Tibial nerve (tissue), 4 donors: ENCODE measurements at places on chromosomes 7 and 10. TPM values are rescaled to one million over a fixed set of nuclear protein-coding genes. Genes with fewer than 3 reads are reported as not detected.

DNA sequence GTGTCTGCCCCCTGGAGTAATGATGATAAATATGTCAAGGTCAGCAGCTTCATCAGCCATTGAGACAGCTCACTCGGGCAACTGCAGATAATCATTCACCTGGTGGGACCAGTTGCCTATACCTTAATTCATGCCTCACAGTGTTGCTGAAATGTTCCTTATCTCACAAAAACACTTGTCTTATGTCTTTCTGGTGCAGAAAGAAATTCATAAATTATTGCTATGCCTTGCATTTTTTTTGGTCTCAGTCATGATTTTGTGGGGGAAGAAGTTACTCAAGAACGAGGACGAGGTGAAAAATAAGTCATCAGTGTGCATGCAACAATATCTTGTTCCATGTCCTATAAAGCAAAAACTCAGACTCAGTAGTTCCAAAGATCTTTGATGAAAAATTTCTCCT, 16.0 kb downstream of the TRIL start:
- no peak for DNase-seq
- H3K27me3 ChIP-seq, result no peaks in the 10 kb centered on the region
- no peaks in the 10 kb centered on the region for H3K36me3 ChIP-seq
- no peaks in the 10 kb centered on the region for H3K4me1 ChIP-seq

The IDI2 gene
- total RNA-seq, result 0.30 TPM

- H3K4me1 ChIP-seq, result no peaks in the 10 kb centered on the region
- no peaks in the 10 kb centered on the region for H3K36me3 ChIP-seq
- no peak for DNase-seq
- no peak overlapping the region for H3K4me3 ChIP-seq
- H3K27me3 ChIP-seq, result no peaks in the 10 kb centered on the region
Observed at GRCh38 chr10:116296291-116296721, 23.3 kb upstream of the GFRA1 start.

GRCh38 chr7:13800694-13801448, 188.6 kb downstream of the ETV1 start:
- H3K36me3 ChIP-seq, result no peaks in the 10 kb centered on the region
- H3K4me3 ChIP-seq, result no peak overlapping the region
- no peaks in the 10 kb centered on the region for H3K27me3 ChIP-seq
- H3K4me1 ChIP-seq, result no peaks in the 10 kb centered on the region
- DNase-seq, result no peak

The TCF7L2 gene
- total RNA-seq, result 38.9 TPM

The HMX3 gene
- not detected for total RNA-seq

GRCh38 chr10:15335508-15335907, 35.6 kb downstream of the FAM171A1 start:
- H3K27ac ChIP-seq, result no peak overlapping the region
- H3K27me3 ChIP-seq, result no peaks in the 10 kb centered on the region
- no peak overlapping the region for H3K4me3 ChIP-seq

DNA sequence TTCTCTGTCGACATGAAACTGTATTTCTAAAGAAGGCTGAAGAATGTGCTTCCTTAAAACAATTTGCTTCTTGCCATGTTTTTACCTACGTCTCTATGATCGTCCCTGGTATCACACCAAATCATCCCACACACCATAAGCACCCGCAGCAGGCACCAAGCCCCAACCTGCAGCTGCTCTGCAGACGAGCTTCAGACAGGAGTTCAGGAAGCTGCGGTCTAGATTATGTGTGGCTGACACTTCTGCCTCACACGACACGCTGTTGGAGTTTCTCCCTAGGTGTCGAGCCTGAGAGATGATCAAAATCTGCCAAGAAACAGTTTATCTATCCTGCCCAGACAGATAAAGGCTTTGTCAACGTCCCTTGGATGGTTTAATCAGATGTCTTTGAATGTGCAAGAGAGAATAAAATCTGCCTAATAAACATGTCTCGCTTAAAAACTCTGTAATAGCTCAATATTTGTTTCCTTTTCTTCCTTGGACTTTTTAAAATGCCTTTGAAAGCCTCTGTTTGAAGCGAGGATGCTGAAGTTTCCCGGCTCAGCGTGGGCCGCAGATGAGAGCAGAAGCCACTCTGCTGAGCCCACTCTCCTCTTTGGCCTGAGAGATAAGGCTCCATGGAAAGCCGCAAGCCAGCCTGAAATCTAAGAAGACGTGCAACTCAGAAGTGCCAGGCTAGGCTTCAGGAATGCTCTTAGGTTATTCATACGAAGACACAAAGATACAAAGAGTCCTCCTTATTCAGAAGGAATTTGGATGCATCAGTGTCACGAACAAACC, 158.3 kb upstream of the PFKP start:
- no peaks in the 10 kb centered on the region for H3K36me3 ChIP-seq
- H3K27ac ChIP-seq, result no peak overlapping the region
- no peak overlapping the region for H3K4me3 ChIP-seq

The TFR2 gene
- total RNA-seq, result not detected

GRCh38 chr10:14431868-14432267, 101.1 kb upstream of the FRMD4A start:
- no peaks in the 10 kb centered on the region for H3K27me3 ChIP-seq
- H3K27ac ChIP-seq, result no peak overlapping the region
- H3K4me3 ChIP-seq, result no peak overlapping the region
- no peaks in the 10 kb centered on the region for H3K4me1 ChIP-seq
- H3K36me3 ChIP-seq, result no peaks in the 10 kb centered on the region
- no peak for DNase-seq

GRCh38 chr7:140591180-140591902, 49.3 kb downstream of the DENND2A start:
- H3K36me3 ChIP-seq, result peaks cover 13% of the 10 kb centered on the region
- no peak for DNase-seq
- H3K4me3 ChIP-seq, result no peak overlapping the region
- no peaks in the 10 kb centered on the region for H3K27me3 ChIP-seq
- H3K4me1 ChIP-seq, result peaks cover 9% of the 10 kb centered on the region
- no peak overlapping the region for H3K27ac ChIP-seq

DNA sequence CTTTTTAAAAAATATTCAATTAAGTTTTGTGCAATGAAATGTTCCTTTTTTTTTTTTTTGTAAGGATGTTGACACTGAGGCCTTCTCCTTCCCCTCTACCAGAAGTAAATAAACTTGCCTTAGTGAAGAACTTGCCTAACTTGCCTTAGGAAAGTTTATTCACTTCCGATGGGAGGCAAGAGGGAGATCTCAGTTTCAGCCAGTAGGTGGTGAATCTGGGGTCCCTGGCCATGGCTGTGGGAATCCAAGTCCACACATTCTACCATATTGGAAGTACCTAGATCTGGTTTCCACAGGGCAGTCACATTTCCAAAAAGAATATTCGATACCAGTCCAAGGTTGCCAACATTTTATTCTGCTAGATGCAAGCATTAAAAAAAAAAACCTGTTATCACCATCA, 270.9 kb downstream of the CCSER2 start:
- no peak for DNase-seq
- H3K27me3 ChIP-seq, result no peaks in the 10 kb centered on the region
- H3K4me1 ChIP-seq, result no peaks in the 10 kb centered on the region
- no peak overlapping the region for H3K27ac ChIP-seq

- no peak for DNase-seq
- no peaks in the 10 kb centered on the region for H3K36me3 ChIP-seq
- no peaks in the 10 kb centered on the region for H3K4me1 ChIP-seq
- H3K27me3 ChIP-seq, result no peaks in the 10 kb centered on the region
Observed at GRCh38 chr10:86349474-86349873, 17.1 kb downstream of the GRID1 start.

The IRF5 gene
- 28.8 TPM for total RNA-seq

The MNX1 gene
- total RNA-seq, result not detected

DNA sequence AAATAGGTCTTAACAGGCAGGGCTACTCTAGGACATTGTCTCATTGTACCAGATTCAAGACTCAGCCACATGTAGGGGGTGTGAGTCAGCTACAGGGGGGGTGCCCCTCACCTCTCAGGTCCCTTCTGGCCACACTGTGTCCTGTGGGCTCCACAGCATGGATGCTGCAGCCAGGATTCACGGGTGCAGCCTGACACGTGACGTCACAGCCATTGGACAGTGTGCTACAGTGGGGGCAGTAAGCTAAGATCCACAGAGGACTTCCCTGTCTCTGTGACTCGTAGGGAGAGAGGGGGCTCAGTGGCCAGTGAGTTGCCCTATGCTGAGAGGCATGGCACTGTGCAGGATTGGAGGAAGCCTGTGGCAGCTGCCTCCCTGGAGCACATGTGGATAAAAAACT, 77.9 kb downstream of the TMEM178B start:
- H3K4me1 ChIP-seq, result no peaks in the 10 kb centered on the region
- H3K27ac ChIP-seq, result no peak overlapping the region
- H3K36me3 ChIP-seq, result no peaks in the 10 kb centered on the region
- no peak overlapping the region for H3K4me3 ChIP-seq
- no peak for DNase-seq

- H3K27me3 ChIP-seq, result no peaks in the 10 kb centered on the region
- no peak for DNase-seq
- no peak overlapping the region for H3K4me3 ChIP-seq
- H3K36me3 ChIP-seq, result no peaks in the 10 kb centered on the region
Observed at GRCh38 chr7:41529831-41530230, 173.1 kb downstream of the INHBA start.

The PPP1R17 gene
- total RNA-seq, result not detected

GRCh38 chr7:4801839-4802231, 26.4 kb downstream of the AP5Z1 start:
- H3K4me1 ChIP-seq, result no peaks in the 10 kb centered on the region
- no peak overlapping the region for H3K27ac ChIP-seq
- peaks cover 68% of the 10 kb centered on the region for H3K36me3 ChIP-seq
- no peak overlapping the region for H3K4me3 ChIP-seq

The IGFBP1 gene
- total RNA-seq, result not detected

DNA sequence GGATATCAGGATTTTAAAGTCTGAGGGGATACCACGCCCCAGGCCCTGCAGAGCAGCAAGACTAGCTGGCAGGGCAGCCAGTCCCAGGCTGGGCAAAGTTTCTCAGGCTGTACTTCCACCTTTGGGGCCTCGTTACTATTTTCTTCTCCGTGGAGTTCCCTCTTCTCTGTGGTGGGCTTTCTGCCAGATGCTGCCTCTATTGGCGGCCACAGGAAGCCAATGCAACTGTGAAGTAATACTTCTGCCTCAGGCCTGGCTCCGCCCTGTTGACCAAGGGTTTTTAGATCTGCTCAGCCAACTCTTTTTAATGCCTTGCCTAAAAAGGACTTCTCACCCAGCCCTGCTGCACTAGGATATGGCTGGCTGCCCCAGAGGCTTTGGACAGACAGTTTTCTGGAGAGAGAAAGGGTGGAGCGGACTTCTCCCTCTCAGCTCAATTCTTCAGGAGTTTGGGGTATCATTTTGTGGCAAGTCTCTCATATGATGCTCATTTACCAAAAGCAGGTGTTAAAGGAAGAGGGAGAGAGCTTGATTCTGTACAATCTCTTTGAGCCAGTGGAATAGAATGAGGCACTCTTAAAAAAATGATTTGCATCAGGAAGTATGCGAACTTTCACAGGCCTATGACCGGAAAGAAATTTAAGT, 67.4 kb downstream of the HHEX start:
- no peaks in the 10 kb centered on the region for H3K27me3 ChIP-seq
- H3K4me3 ChIP-seq, result no peak overlapping the region
- H3K4me1 ChIP-seq, result peaks cover 19% of the 10 kb centered on the region
- H3K27ac ChIP-seq, result peak overlapping the region; percentile 56

- no peak overlapping the region for H3K27ac ChIP-seq
- H3K36me3 ChIP-seq, result no peaks in the 10 kb centered on the region
- H3K4me3 ChIP-seq, result no peak overlapping the region
- no peaks in the 10 kb centered on the region for H3K4me1 ChIP-seq
- peak; percentile 39 for DNase-seq
Observed at GRCh38 chr10:13371897-13372470, 23.9 kb upstream of the SEPHS1 start.

DNA sequence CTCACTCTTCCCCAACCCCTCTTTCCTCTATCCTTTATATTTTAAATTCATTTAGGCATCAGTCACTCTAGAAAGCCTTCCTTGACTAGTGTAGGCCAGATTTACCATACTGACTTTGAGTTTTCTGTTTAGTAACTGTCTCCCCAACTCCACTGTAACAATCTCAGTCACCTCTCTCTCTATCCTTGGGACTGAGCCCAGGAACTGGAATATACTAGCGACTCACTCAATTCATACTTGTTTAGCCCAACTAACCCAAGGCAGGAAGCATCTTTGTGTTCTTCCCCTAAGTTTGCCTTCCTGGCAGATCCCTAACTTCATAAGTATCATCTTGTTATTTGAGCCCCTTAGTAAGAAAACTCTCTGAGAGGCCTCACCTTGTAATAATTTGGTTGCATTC, 19.1 kb downstream of the PLCE1 start:
- no peak for DNase-seq
- no peak overlapping the region for H3K4me3 ChIP-seq
- no peaks in the 10 kb centered on the region for H3K36me3 ChIP-seq
- peaks cover 10% of the 10 kb centered on the region for H3K4me1 ChIP-seq

- DNase-seq, result no peak
- H3K4me3 ChIP-seq, result no peak overlapping the region
- H3K27ac ChIP-seq, result no peak overlapping the region
- H3K4me1 ChIP-seq, result no peaks in the 10 kb centered on the region
Observed at GRCh38 chr7:142798451-142799436, 28.0 kb downstream of the PRSS2 start.

DNA sequence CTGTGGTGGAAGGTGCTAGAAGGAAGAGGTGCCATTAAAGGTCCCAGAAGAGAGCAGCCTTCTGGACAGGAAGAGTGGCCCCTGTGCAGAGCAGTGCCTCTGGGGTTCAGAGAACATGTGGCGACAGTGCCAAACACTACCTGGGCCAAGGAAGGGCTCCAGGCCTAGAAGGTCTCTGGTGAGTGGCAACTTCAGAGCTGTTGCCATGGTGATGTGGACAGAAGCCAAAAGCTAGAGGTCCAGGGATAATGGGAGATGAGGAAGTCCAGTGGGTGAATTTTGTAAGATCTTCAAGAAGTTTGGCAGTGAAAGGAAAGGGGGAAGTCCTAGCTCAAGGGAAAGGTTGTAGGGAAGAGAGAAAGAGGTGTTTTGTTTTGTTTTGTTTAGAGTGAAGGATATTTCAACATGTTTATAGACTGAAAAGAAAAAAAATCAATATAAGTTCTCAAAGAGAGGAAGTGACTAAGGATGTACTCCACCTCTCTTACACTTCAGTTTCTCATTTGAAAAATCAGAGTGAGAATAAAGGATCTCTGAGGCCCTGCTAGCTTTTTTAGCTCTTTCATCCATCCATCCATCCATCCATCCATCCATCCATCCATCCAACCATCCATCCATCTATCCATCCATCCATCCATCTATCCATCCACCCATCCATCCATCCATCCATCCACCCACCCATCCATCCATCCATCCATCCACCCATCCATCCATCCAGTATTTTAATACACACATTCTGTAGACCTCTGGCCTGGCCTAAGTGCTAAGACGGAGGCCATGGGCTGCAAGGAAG, 77.1 kb upstream of the DUSP5 start:
- no peaks in the 10 kb centered on the region for H3K36me3 ChIP-seq
- DNase-seq, result peak; percentile 74
- no peak overlapping the region for H3K4me3 ChIP-seq
- no peak overlapping the region for H3K27ac ChIP-seq
- H3K27me3 ChIP-seq, result no peaks in the 10 kb centered on the region
- H3K4me1 ChIP-seq, result peaks cover 10% of the 10 kb centered on the region

The CTTNBP2 gene
- total RNA-seq, result 18.6 TPM

GRCh38 chr7:25552998-25553397, 324.7 kb upstream of the NPVF start:
- H3K36me3 ChIP-seq, result no peaks in the 10 kb centered on the region
- H3K4me3 ChIP-seq, result no peak overlapping the region
- peaks cover 14% of the 10 kb centered on the region for H3K4me1 ChIP-seq
- DNase-seq, result no peak

The AEBP1 gene
- total RNA-seq, result 286 TPM

- H3K4me1 ChIP-seq, result no peaks in the 10 kb centered on the region
- H3K27ac ChIP-seq, result no peak overlapping the region
- DNase-seq, result no peak
- H3K27me3 ChIP-seq, result no peaks in the 10 kb centered on the region
- no peaks in the 10 kb centered on the region for H3K36me3 ChIP-seq
Observed at GRCh38 chr10:77494327-77494726, 143.3 kb downstream of the KCNMA1 start.

The FAM180A gene
- 7.7 TPM for total RNA-seq
